ENCODE measurements at places on chromosomes 12 and 14. TPM values are rescaled to one million over a fixed set of nuclear protein-coding genes. Genes with fewer than 3 reads are reported as not detected.
A peak's percentile ranks its signal among the peaks of the same experiment; 100 is the strongest.

DNA sequence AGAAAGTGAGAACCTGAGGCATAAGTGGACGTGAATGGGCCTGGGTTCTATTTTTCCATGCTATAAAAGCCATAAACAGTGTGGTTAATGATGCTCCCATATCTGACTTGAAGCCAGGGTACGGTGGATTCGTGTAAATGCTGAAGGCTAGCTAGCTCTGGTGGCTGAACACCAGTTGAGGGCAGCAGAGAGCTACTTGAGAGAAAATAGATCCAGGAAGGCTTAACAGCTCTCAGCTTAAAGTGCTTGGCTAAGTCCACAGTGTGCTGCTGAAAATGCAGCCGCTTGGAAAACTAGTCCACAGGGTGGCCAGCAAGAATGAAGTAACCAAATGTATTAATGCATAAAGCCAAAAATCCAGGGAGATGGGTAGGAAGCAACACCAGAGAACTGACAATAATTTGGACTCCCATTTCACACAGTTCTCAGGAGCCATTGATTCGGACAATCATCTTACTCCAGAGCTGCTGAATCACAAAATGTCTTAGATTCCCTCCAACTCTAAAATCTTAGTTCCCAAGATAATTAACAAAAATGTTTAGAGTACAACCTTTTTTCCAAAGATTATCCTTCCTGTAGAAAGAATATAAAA is 15.0 kb upstream of the FOXG1 start:
- no peak overlapping the region for H3K27ac ChIP-seq
- peak; percentile 80 for DNase-seq
- H3K27me3 ChIP-seq = peaks cover 27% of the 10 kb centered on the region
- no peak overlapping the region for H3K4me3 ChIP-seq
- no peaks in the 10 kb centered on the region for H3K4me1 ChIP-seq

AMIGO2 gene
- total RNA-seq = 57.8 TPM

GRCh38 chr12:75437564-75437963 is 43.0 kb upstream of the GLIPR1 start:
- H3K4me1 ChIP-seq = peaks cover 2% of the 10 kb centered on the region
- H3K27ac ChIP-seq = no peak overlapping the region
- no peaks in the 10 kb centered on the region for H3K27me3 ChIP-seq
- H3K4me3 ChIP-seq = no peak overlapping the region

GRCh38 chr12:90938451-90938850 is 16.5 kb downstream of the CCER1 start:
- H3K4me1 ChIP-seq = no peaks in the 10 kb centered on the region
- no peaks in the 10 kb centered on the region for H3K27me3 ChIP-seq
- H3K27ac ChIP-seq = no peak overlapping the region
- H3K36me3 ChIP-seq = no peaks in the 10 kb centered on the region

DNA sequence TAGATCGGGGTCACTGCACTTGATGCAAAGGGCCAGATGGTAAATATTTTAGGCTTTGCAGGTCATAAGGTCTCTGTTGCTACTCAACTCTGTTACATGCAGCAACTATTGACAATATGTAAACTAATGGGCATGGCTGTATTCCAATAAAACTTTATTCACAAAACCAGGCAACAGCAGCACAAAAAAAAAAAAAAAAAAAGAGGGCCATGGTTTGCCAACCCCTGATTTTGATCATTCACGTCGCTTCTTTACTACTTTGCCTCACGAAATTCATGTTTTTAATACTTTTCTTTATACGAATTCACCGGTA is 152.9 kb downstream of the RBM19 start:
- H3K27me3 ChIP-seq = no peaks in the 10 kb centered on the region
- no peak for DNase-seq
- H3K27ac ChIP-seq = no peak overlapping the region
- H3K4me3 ChIP-seq = no peak overlapping the region

GRCh38 chr14:70735043-70735442 is 74.3 kb downstream of the MAP3K9 start:
- peak; percentile 45 for DNase-seq
- no peaks in the 10 kb centered on the region for H3K36me3 ChIP-seq
- H3K27ac ChIP-seq = no peak overlapping the region
- no peaks in the 10 kb centered on the region for H3K4me1 ChIP-seq
- H3K4me3 ChIP-seq = no peak overlapping the region

- no peaks in the 10 kb centered on the region for H3K4me1 ChIP-seq
- no peak overlapping the region for H3K4me3 ChIP-seq
- no peaks in the 10 kb centered on the region for H3K36me3 ChIP-seq
- no peaks in the 10 kb centered on the region for H3K27me3 ChIP-seq
Measured at GRCh38 chr14:95039993-95040348, 117.4 kb downstream of the DICER1 start.

INF2 gene
- 31.6 TPM for total RNA-seq

Data from hepatocyte (in vitro differentiated cells).